ENCODE measurements at places on chromosomes 7 and 10.

DNA sequence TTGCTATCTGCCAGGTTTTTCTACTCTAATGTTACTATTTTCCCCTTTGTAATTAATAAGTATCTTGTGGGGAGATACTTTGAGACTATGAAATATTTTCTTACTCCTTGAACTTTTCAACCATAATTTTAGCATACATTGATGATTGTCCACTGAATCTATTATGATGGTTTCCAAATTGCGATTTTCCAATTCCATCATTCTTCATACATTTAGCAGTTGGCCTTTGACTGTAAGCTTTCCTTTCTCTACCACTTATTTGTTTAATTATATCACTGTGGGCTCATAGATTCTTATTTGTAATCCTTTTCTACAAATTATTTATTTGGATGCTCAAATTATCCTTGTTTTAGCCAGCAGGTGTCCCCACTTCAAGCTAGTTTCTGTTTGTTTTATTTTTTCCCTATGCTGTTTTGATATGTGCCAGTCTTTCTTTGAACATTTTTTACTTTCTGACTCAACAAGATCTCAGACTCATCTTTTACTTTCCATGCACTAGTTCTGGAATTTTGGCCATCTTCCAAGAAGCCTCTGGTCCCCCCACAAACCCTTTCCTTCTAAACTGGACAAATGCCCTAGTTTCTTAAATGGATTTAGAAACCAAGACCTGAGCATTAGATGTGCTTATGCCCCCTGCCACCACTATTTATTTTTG lies 11.4 kb upstream of the MRPS16 start:
- DNase-seq = no peak

DNA sequence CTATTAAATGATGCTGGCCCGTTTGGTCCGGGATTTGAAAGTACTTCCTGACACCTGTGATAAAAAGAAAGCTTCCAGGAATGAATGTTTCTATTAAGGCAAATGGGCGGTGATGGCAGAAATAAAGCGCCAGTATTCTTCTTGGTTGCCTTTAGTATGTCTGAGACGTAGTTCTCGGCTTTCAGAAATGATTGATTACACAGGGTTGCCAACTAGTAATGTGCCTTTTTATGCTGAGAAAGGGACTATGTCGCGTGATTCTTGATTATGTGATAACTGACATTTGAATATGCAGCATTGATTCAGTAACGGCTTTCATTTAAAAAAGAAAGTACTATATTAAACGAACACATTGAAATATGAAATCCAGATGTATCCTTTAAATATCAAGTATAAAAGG lies 13.9 kb downstream of the ZRANB1 start:
- no peak for DNase-seq

GRCh38 chr10:77946084-77946483 lies 19.5 kb upstream of the DLG5 start:
- DNase-seq = no peak

GRCh38 chr10:60541451-60541850 lies 151.8 kb upstream of the ANK3 start:
- no peak for DNase-seq

DNA sequence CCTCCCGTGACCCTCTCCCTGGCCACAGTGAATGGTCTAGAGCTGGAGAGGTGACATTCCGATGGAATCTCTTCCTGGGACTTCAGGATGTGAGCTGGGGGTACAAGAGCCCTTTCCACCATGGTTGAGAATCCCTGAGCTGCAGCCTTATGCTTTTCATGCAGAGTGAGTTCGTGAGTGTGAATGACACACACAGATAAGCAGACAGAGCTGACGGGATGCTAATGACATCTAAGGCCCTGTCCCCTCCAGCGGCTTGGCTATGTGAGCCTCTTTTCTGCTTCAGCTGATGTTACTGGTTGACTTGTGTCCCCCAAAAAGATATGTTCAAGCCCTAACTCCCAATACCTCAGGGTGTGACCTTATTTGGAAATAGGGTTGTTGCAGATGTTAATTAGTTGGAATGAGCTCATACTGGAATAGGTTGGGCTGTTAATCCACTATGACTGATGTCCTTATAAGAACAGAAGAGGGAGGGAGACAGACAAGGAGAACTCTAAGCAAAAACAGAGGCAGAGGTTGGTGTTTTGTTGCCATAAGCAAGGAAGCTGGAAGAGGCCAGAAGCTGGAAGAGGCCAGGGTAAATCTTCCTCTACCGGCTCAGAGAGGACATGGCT lies 111.1 kb upstream of the AFAP1L2 start:
- DNase-seq = no peak

DNA sequence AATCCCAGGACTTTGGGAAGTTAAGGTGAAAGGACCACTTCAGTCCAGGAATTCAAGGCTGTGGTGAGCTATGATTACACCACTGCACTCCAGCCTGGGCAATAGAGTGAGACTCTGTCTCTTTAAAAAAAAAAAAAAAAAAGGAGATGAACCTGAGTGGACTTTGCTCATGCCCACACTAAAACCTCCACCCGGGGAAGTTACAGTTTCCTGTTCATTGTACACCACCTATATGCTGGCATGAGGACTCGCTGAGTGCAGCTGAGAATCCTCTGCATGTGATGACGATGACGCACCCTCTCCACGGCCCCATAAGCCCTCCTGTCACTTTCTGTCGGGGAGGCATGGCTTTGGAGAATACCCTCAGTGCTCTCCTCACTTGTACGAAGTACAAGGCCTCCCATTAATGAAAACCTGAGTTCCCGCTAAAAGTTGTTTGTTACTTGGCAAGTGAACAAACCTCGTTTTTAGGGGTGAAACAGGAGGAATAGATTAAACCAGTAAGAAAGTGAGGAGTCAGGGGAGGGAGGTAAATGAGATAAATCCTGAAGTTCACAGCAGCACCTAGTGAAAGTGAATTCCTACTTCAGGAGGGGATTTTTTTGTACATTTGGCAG lies 15.9 kb downstream of the TMEM176B start:
- no peak for DNase-seq

Data from globus pallidus (tissue), 1 donor.